Suppressor macrophage treated with lipopolysaccharide for 4 hours (primary cell): ENCODE measurements at places on chromosomes 11 and 22.
A peak's percentile ranks its signal among the peaks of the same experiment; 100 is the strongest.

- peak; percentile 43 for DNase-seq
Measured at GRCh38 chr22:31488988-31489617, 539 bp downstream of the EIF4ENIF1 start.

GRCh38 chr11:94147433-94147845 is 18.8 kb downstream of the PANX1 start:
- DNase-seq = peak; percentile 33

DNA sequence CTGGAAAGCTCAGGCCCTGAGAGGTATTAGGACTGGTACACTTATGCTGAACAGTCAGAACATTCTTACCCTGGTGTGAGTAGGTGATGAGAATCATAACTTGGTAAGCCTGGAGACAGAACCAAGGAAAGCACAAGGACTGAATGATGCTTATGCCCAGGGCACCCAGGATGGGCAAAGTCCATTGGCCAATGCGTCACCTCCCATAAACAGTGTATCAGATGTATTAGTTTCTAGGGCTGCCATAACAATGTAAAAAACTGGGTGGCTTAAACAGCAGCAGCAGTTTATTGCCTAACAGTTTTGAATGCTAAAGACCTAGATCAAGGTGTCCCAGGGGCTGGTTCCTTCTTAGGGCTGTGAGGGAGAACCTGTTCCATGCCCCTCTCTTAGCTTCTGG is 107.0 kb downstream of the FAR1 start:
- no peak for DNase-seq

GRCh38 chr22:25930788-25931310 is 188.9 kb downstream of the MYO18B start:
- DNase-seq = no peak

- peak; percentile 70 for DNase-seq
Measured at GRCh38 chr11:69008737-69009440, 4.2 kb downstream of the MRGPRF start.
